Stimulated activated CD8-positive, alpha-beta memory T cell treated with anti-CD3 and anti-CD28 coated beads, Interleukin-4, amount 100 ng/mL, for 1 hour (primary cell): ENCODE measurements at places on chromosomes 2 and 18.

GRCh38 chr2:110748489-110748867, 16.1 kb downstream of the ACOXL start:
- no peak for DNase-seq

GRCh38 chr2:20625491-20626391, 25.2 kb downstream of the HS1BP3 start:
- no peak for DNase-seq

- no peak for DNase-seq
Measured at GRCh38 chr2:169711751-169712509, 17.7 kb downstream of the PHOSPHO2 start.

DNA sequence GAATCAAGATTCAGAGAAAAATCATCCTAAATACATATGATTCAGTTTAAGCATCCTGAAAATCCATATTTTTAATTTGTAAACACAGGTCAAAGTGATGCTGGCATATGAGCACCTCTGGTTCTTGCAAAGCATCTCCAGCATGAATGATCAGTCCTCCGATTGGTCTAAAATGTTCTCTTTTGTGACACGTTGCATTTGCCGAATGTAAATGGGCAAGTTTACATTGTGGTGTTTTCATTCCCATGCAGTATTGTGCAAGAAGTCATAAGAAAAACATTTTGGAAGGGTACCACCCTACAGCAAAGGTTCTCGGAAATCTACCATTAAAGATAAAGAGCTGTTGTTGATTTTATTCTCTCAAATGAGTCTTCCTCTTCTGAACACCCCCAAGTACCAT, 108.0 kb upstream of the UNC80 start:
- no peak for DNase-seq

DNA sequence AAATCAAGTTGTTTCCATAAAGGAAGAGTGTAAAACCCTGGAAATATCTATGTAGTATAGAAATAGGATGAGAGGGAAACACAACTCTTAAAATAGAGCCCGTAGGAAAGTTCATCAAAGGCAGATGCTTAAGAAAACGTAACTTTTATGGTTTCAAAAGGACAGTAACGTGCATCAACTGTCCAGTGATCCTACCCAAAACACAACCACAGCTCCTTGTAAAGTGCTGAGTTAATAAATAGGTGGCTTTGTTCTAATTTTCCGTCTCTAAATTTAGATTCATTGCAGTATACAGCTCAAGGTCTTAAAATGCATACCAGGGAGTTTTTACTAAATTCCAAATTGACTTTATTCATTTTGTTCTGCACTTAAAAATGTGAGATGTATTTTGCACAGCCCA, 282.1 kb upstream of the ID2 start:
- DNase-seq: no peak

GRCh38 chr18:48313792-48314191, 95.4 kb downstream of the ZBTB7C start:
- no peak for DNase-seq

GRCh38 chr2:12066986-12067385, 320.6 kb downstream of the LPIN1 start:
- no peak for DNase-seq

DNA sequence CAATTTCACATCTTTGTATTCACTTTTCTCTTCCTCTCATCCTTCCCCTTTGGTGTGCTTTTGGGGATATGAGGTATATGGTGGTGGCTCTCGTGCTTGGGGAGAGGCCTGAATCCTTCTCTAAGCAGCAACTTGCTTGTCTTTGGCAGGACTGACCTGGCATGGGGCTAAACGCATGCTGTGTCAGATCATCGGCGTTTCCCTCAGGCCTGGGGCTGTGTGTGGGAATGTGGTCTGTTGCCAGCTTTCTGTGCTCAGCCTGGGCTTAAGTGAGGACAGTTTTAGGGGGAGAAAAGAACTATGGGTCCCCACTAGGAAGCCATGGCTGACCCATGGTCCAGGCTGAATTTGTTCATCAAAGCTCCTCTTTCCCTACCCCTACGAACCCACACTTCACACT, 60.7 kb downstream of the TET3 start:
- no peak for DNase-seq

DNA sequence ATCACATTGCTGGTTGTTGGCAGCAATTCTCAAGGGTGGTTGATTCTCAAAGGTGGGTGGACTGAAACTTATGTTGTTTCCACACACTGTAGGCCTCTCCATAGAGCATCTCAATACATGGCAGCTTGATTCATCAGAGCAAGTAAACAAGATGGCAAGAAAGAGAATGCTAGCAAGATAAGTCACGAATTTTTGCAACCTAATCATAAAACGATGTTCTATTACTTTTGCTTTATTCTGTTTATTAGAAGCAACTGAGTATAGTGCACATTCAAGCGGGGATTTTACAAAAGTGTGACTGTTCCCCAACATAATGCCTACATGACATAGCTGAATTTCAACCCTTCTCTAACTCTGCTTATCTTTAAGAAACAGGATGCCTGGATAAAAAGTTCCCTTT, 136.2 kb downstream of the CCDC178 start:
- DNase-seq: no peak

DNA sequence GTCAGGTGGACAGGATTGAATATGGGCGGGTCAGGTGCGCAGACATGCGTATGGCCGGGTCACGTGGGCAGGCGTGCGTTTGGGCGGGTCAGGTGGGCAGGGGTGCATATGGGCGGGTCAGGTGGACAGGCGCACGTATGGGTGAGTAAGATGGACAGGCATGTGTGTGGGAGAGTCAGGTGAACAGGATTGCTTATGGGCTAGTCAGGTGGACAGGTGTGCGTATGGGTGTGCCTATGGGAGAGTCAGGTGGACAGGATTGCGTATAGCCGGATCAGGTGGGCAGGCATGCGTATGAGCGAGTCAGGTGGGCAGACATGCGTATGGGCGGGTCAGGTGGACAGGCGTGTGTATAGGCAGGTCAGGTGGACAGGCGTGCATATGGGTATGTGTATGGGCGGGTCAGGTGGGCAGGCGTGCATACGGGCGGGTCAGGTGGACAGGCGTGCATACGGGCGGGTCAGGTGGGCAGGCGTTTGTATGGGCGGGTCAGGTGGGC, 30.3 kb upstream of the KLF11 start:
- DNase-seq: no peak

DNA sequence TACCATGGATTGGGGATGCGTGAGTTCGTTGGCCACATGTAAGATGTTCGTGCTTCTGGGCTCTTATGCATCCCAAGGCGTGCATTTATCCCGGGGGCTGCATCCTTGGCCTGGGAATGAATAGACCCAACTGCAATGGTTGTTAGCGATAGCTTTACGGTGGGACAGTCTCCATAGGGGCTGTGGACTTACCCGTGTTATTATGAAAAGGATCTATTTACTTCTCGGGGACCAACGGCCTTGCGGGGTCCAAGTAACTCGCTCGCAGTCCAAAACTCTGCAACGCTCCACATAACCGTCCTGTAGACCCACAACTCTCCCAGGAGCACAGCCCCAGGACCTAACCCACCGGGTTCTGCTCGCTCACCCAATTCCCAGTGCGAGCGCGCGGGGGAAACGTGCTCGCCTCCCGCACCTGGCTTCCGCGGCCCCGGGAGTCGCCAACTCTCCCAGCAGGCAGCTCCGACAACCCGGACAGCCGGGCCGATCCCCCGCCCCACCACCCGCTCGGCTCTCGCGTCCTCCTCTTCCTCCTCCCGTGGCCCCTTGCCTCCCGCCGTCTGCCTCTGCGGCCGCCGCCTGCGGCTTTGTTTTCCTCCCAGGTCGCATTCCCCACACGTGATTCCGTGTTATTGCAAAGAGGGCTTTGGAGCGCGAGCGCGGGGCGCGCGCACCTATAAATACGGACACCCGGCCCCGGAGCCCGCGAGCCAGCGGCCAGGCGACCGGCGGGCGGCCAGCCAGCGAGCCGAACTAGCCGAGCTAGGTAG, at the start of gene CABLES1:
CABLES1 (plus strand) TSS at position 706 of the 770 bp plus-strand sequence. CDS start 278 bp downstream, outside the sequence.
- DNase-seq: no peak

- no peak for DNase-seq
Measured at GRCh38 chr2:139514951-139515350, 734.8 kb upstream of the NXPH2 start.

DNA sequence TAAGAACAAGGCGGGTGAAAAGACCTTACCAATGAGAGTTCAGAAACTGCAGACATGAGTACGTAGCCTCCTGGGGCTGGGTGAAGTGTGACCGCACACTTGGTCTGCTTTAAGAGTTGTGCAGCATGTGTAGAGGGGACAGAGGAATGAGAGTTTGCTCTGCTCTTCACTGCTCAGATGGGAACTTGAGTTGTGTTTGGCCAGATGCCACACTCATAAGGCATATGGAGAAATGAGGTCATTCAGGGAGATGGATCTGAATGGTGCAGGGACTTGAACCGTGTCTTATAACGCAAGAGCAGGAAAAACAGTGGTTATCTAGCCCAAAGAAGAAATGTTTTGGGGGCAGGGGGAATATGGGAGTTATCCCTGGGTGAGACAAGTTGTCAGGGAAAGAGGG, 273.8 kb upstream of the LYPD1 start:
- DNase-seq: no peak

- DNase-seq: no peak
Measured at GRCh38 chr2:168241746-168242145, 5.6 kb downstream of the STK39 start.

DNA sequence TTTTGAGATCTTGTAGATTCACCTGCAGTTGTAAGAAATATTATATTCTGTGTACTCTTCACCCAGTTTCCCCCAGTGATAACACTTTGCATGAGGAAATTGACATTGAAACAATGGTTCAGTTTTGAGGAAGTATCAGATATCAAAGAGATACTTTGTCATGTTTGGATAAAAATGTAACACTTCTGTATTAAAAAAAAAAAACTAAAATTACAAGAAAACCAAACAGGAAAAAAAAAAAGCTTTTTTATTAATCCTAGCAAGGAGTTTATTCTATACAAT, 204.0 kb downstream of the ARL4C start:
- DNase-seq: no peak

DNA sequence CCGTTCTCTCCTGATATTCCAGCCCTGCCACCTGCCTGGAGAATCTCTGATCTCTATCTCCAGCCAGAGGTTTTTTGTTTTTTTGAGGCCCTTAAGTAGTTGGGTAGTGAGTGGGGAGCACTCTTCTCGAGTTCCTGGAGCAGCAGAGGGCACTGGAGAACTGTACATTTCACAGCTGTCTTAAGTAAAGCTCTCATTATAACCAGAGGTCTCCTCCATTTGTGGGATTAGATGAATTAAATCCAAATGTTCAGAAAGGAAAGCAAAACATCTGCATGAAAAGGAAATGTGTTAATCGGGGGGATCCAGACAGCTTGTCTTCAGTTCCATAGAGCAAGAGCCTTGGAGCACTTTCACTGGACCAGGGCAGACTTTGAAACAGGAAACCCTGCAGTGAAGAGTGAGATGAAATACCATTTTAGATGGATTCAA, 32.8 kb downstream of the AOX1 start:
- DNase-seq: no peak

DNA sequence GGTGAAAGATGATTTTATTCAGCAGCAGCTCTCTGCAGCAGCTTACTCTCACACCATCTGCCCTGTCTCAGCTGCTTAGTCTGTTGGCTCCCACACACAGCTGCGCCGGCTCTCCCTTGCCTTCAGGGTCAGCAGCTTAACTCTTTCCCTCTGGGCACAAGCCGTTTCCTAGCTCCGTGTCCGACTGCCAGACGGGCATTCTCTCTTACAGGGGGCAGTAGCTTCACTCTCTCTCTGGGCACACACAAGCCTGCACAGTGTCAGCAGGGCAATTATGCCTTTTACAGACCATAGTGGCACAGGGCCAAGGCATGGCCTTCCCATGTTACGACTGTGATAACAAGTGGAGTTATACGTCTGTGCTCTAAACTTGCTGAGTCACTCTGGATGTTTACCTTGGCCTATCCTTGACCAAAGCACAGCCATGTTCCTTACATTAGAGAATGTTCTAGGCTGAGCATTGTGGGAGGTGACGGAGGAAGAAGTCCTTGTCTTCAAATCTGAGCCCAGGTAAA, 31.7 kb downstream of the PCARE start:
- no peak for DNase-seq

DNA sequence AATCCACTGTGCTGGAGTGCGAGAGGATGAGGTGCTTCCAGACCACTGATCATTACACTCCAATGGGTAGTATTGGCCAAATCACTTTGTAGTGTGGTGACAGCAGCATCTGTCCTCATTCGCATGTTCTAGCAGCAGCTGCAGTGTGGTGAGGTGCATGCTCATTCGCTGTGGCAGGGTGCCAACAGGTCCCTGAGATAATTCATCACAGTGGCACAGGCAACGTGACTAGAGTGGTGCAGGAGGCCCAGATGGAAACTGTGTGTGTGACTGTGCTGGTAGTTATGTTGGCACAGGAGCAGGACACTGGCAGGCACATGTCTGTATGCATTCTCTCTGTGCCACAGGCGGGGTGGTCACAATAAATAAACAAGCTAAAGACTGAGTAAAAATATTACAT, 329.5 kb upstream of the SYT4 start:
- no peak for DNase-seq

GRCh38 chr18:56803051-56803450, 151.9 kb downstream of the WDR7 start:
- no peak for DNase-seq

DNA sequence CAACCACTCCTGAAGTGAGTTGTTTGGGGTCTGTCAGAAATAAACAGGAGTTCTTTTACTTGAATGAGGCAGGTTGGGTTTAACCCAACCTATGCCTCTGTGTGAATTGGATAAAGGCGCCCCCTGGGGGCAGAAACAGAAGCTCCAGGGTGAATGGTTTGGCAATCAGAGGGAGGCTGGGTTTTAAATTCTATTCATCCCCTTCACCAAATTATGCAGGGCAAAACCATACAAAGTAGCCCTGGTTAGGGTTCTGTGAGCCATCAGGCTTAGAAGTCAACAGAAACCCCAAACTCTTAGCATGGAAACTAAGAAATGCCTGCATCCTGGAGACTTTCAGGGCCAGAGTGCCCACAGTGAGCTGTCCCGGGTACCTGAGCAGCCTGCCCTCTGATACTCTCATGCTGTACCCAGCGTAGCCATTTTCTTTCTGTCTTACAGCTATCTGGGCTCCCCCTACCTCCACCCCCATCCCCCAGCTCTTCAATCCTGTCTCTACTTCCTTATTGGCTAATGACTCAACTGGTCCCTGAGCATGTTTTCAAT, 241.5 kb downstream of the ICOS start:
- DNase-seq: peak; percentile 42

- DNase-seq: no peak
Measured at GRCh38 chr2:133459590-133459989, 108.7 kb downstream of the NCKAP5 start.

DNA sequence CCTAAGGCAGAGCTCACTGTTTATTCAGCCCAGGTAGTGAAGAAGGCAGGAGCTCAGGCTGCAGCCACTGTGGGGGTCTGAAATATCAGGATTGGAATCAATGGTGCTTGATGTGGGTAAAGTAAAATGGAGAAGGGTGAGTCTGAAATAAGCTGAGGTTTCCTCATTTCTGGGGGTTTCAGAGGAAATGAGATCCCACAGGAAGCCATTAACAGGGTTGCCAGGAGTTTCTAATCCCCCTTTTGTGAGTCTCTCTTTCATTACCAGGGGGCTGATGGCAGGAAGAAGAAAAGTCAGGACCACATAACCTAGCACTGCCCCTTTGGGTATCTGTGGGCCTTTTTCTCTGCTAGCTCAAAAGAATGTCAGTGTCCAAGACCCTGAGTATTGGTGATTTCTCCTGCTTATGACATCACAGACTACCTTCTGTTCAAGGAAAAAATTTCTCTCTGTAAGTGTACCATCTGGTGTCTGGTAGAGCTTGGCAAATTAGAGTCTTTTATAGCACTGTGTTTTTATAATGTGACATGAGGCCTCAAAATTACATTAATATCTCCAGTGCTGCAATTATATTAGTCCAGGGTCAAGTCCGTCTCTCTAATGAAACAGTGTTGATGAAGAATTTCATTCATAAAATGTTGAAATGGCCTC, 56.0 kb downstream of the LBH start:
- no peak for DNase-seq
